Naive thymus-derived CD4-positive, alpha-beta T cell (primary cell): ENCODE measurements at places on chromosomes 2 and 18. TPM values are rescaled to one million over a fixed set of nuclear protein-coding genes. Genes with fewer than 3 reads are reported as not detected.

DNA sequence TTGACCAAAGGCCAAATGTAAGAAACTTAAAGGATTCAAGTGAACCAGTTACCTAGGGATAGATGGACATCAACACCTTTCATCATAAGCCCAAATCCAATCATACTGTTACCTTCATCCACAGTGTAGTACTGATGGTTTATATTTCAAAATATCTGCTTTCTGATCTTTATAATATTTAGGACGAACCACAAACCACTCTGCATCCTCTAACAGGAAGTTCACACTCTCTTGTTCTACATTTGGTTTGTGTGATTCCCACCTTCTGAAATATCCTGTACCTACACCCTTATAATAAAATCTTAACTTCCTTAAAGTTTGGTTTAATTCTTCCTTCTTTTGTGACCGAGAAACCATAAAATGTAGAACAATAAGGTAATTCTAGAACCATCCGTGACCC lies 535.7 kb upstream of the CHAC2 start:
- no peak for DNase-seq

DNA sequence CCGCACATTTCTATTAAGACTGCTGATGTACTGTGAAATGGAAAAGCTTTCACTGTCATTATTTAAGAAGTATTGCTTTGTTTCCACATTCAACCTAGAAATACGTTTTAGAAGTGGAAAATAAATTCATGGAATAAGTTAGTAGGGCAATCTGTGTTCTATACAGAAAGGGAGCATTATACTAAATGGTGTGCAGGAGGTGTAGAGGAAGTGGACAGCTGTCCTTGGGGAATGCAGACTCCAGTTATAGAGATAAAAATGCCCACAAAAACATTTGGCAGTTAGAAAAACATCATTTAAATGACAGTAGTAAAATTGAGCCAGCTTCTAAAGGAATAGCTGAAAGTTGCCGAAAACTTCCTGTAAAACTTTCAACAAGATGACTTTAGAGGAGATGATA lies 46.8 kb downstream of the PIK3C3 start:
- no peak for DNase-seq

The MPP4 gene
- not detected for total RNA-seq

DNA sequence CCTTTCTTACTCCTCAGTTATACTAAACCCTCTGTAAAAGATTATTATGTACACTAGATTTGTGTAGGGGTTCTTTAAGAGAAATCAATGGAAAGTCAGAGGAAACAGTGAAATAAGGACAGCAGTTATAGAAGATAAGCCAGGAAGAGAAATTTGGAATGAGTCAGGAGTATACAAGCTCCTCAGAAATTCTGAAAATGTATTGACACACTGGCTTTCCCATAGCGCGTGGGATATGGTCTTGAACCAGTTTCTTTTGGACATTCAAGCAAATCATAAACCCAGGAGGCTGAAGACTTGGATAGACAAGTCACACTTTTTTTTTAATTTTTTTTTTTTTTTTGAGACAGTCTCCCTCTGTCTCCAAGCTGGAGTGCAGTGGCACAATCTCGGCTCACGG lies 316.1 kb upstream of the MMADHC start:
- DNase-seq, result no peak

The ITSN2 gene
- 129 TPM for total RNA-seq

The FARSB gene
- 10.5 TPM for total RNA-seq

The DHX57 gene
- 18.9 TPM for total RNA-seq

- no peak for DNase-seq
Measured at GRCh38 chr2:23617167-23617810, 232.3 kb downstream of the KLHL29 start.

The ERMN gene
- 3.8 and 6.1 TPM in 2 replicates for total RNA-seq

The NXPH2 gene
- total RNA-seq, result not detected

GRCh38 chr2:36797324-36798070 lies 101.0 kb downstream of the VIT start:
- DNase-seq, result no peak

- no peak for DNase-seq
Measured at GRCh38 chr2:231717281-231718171, 9.2 kb downstream of the PTMA start.

DNA sequence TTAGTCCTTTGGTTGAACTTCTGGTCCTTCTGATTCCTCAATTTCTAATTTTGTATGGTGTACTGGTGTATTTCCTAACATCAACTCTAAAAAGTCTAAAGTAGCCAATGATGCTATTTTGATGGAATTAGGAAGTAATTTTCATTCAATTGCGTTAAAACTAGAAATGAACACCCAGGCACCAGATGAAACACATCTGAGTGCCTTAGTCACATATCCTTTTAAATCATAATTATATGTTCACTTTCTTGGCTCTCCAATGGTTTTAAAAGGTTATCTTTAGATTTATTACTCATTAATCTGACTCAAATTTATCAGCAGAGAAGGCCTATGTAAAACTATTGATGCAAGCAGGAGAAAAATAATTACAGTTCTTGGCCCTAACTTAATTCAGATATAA lies 119.7 kb downstream of the GAREM1 start:
- DNase-seq, result no peak

- peak; percentile 24 for DNase-seq
Measured at GRCh38 chr2:26068602-26069298, 34.9 kb downstream of the RAB10 start.

- no peak for DNase-seq
Measured at GRCh38 chr2:381941-382727, 94.2 kb upstream of the ALKAL2 start.

DNA sequence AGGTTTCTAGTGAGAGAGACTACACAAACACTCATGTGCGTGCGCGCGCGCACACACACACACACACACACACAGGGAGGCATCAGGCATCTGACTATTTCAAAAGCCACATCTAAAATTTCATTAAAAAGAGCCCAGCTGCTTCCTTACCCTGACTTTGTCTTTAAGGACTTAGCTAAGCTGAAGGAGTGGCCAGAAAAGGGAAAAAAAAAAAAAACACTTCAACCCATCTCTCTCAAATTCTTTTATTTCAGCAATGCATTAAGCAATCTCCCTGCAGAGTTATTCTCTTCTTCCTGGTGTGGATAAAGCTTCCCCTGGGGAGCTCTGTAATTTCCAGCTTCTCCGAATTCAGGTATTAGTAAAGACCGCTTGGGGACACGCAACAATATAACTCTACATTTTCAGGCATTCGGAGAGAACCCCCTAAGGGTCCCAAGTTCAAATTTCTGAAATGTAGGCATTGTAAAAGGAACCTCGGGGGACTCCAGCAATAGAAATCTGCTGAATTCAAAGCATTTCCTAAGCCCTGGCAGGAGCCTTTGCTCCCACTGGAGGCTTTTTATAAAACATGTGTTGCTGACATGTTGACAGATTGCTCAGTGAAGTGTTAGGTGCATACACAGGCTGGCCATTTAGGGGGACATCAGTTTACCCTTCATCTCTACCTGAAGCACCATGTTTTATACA lies 67.0 kb downstream of the ZNF521 start:
- no peak for DNase-seq

- DNase-seq, result no peak
Measured at GRCh38 chr2:240988146-240988545, 10.3 kb upstream of the SNED1 start.

DNA sequence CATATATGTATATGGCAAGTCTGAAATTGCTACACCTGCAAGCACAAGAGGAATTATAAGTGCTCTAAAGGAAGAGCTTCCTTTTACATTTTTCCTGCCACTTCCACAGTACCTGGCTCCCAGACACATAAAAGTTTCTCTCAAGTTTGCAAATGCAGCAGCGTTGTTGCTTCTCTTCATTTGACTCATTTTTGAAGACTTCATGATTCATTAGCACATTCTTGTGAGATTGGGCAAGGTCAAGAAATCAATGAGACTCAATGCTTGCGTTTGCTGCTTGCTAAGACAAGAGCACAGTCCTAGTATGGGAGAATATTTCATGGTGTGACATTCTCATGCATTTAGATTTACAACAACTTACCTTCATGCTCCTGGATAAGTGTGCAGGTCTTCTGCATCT lies 42.6 kb upstream of the PDCL3 start:
- DNase-seq, result no peak

- DNase-seq, result no peak
Measured at GRCh38 chr18:59052965-59053820, 86.5 kb upstream of the SEC11C start.

DNA sequence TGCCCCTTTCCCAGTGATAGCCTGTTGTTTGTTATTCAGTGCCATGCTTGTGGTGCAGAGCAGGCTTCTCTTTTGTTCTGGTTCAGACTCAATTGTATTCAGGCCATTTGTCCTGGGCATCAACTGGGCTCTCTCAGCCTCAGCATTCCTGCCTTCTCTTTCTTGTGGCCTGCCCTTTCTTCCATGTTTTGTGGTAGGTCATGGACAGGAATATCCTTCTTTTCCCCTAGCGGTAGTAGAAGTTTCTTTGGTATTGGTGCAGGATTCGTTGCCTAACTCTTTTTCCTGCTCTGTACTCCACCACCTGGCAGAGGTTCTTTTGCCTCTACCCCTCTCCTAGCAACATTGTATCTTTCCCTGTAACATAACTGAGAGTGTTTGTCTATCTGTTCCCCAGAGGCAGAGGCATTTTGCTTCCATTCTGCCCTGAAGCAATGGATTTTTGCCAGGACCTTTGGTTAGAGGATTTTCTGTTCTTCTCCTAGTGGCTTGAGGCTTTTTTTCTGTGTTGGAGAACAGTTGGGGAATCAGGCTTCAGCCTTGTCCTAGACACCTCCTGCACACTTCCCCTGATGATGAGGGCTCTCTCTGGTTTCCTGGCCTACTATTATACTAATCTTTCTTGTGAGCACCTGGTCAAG lies 68.5 kb downstream of the NCOA1 start:
- DNase-seq, result no peak

GRCh38 chr2:65096948-65097347 lies 33.0 kb downstream of the RAB1A start:
- DNase-seq, result no peak

The THADA gene
- 39.6 TPM for total RNA-seq

The BMP10 gene
- not detected for total RNA-seq

The METTL8 gene
- 21.6 TPM for total RNA-seq

The PDE1A gene
- total RNA-seq, result not detected

GRCh38 chr18:79741362-79741700 lies 56.4 kb upstream of the KCNG2 start:
- no peak for DNase-seq
